ENCODE measurements at places on chromosomes 13 and 19.

DNA sequence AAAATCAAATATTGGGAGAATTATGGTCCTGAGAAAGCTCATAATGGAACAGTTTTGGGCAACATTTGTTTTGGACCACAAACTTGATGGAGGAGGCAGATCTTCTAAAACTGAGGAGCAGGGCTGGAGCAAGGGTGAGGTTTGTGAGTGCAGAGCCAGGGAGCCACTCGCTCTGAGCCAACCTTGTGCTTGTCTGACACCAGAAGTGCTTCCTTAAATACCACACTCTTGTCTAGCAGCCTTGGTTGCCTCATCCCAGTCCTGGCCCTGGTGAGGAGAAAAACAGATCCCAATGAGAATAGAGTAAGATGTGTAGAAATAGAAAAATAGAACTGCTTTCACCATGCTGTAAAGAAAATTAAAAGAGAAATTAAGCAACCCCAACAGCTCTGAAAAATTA lies 6.7 kb downstream of the ZNF317 start:
- DNase-seq = no peak

DNA sequence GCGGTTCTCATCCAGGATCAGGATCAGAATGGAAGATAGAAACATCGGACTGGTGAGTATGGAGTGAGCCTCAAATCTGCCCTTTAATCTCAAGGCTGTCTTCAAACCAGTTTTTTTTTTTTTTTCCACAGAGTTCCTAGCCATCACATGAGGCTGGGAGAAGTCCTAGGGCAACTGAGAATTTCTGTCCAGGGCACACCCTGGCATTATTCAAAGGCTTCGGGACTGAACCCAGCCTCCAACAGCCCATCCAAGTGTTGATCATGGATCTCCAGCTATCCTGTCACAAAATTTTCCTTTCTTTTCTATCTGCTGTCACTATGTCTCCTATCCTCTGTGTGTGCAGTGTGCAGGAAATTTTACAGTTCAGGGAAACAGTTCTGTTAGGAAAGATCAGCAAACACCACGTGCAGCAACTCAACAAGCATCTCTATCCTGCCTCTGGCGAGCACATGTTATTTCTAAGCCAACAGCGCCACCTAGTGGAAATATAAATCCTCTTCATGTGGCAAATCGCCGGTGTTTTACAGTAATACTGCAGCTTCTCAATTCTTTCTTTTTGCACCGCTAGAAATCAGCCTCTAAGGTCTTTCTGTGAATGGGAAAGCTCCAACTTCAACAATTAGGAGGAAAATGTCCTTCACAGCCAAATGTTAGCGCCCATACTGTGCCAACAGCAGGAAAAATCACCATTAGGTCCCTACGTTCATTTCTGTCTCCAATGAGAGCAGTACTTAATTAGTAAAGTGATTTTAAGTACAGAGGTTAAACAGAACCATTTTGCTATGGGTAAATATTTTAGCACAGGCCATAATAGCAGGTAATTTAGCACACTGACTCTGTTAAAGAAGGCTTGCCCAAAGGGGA lies 21.4 kb upstream of the ZNF181 start:
- no peak for DNase-seq

DNA sequence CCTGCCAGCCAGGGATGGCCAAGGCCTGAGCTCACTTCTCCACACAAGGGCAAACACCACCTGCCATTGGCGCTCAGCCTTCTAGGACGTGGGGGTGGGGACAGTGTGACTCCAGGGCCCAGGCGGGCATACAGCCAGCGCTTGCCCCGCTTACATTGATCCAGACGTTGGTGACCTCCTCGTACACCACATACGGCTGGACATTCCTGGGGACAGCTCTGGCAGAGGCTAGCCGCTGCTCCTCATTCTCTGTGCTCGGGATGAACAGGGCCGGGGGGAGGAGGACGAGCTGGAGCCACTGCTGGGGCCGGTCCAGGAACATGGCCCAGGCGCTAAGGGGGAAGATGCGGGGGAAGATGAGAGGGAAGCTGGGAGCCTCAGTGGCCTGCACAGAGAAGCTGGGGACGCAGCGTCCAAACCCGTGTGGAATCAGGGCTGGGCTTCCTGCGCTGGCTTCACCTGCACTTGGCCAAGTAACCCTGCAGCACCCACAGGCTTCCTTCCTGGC lies 25.1 kb upstream of the MYDGF start:
- no peak for DNase-seq

DNA sequence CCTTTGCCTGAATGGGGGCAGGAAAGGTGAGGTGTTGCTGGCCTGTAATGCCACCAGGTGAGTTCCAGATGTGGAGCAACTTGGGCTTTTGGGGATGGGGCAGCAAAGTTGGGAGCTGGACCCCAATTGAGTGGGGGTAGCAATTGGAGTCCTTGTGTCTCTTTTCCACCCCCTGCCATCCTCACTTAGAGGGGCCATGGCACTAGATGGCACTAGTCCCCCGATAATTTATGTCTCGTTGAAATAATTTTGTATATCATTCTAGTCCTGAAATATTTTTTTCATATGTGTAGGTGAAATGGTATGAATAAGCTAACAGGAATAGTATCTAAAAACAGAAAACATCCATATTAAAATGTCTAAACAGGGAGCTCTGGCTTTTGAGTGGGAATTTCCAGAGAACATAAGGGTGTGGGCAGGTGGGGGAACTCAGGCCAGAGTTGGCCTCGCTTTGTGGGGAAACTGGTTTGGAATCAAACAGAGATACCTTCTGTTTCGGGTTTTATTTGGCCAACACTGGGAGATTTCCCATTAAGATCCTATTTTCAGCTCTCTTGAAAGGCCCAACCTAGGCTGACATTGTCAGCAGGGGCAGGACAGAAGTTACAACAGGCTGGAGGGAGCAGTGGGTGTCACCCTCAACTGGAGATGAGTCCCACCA lies 3.4 kb downstream of the ZNF576 start:
- no peak for DNase-seq

GRCh38 chr19:16289594-16289993 lies 35.0 kb upstream of the KLF2 start:
- DNase-seq = no peak

DNA sequence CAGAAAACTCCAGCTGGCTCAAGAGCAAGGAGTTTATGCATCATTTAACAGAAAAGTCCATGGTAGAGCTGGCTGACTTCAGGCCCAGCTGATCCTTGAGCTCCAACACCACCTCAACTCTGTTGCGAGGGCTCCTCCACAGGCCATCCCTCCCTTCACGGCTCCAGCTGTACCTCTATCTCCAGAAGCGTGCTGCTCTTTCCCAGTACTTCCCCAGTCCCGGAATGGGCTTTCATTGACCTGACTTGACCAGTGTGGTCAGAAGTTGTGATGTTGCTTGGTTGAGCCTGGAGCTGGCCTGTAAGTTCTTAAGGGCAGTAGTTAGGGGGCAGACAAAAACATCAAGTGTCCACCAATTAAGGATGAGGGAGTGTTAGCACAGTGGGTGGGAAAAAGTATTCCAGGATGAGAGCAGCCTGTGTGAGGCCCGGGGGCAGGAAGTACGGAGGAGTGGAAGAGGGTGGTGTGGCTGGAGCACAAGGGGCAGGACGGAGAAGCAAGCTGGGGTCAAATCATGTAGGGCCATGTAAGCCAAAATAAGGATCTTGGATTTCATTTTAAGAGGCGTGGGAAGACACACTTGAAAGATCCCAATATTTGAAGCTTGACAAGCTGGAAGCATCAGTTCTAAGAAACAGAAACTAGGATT lies 24.0 kb downstream of the SKA3 start:
- DNase-seq = no peak

DNA sequence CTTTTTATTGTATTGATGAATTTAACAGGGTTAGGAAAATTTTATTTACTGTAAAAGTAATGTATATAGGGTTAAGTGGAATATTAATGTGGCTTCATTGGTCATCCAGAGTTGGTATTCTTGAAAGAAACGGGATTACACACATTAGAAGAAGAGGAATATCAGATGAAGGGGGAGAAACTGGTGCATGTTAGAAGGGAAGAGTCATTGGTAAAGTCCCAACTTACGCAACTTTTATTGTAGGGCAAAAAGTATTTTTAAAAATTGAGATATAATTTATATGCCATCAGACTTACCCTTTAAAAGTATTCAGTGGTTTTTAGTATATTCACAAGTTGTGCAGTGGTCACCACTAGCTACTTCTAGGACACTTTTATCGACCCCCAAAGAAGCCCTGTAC lies 47.3 kb downstream of the DNAJC3 start:
- no peak for DNase-seq

DNA sequence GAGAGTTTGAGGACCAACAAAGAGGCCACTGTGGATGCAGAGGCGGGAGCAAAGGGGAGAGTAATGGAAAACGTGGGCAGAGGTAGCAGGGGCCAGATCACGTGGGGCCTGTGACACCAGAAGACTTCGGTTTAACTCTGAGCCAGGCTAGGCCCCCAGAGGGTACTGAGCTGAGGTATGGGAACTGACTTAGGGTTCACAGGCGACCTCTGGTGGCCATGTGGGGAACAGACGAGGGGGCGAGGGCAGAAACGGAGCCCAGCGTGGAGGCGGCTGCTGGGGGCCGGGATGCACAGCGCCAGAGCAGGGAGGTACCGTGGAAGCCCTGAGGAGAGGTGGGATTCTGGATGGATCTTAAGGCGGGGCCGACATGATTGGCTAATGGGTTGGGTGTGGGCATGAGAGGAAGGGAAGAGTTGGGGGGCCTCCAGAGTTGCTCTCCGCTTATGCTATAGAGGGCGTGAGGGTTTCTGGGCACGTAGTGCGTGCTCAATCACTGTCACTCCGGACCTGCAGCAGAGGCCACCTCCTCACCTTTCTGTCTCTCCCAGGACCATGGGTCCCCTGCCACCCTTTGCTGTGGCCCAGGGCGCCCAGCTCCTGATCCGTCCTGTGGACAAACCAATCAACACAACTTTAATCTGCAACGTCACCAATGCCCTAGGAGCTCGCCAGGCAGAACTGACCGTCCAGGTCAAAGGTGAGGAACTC lies 13.7 kb downstream of the PVR start:
- peak; percentile 73 for DNase-seq

DNA sequence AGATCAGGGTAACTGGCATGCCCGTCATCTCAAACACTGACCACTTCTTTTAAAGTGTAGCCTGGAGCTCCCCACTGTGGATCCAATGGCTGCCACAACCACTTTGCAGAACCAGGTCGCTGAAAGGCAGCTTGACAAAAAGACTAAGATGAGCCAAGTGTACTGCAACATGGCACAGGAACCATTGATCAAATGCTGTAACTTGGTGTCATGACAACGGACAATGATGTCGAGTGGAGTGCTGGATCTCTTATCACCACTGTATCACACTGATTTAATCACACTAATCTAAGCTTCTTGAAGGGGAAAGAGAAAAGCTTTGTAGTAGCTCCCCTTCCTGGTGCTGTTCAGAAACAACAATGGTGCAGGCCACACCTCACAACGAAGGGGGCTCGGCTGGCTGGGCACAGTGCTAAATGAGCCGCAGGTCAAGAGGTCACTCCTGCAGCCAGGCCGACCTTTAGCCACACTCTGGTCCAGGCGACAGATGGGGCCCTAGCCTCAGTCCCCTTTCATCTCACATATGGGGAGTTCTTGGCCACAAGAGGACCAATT lies 2.2 kb upstream of the TNFRSF19 start:
- DNase-seq = no peak

GRCh38 chr13:20442798-20443381 lies 82.8 kb downstream of the CRYL1 start:
- DNase-seq = no peak

DNA sequence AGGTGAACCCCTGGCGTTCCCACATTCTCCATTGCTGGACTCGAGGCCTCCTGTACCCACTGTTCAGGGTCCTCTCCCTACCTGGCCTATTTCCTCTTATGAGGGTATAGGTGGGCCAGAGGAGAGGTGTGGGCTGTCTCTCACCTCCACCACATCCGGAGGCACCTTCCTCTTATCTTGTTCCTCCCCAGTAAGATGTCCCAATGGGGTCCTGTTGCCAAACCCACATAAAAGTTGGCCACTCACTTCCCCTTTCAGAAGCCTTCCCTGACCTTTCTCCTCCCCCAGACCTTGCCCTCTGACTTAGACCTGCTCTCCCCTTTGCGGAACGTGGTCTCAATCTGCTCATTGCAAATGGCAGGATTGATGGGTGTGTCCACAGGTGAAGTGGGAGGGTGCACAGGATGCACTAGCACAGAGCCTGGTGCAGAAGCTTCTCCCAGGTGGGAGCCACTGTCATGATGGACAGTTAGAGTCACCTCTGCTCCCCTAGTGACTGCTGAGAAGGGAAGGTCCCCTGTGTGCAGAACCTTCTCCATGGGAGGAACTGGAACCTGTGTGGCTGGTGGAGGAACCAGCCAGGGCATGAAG lies 1.3 kb downstream of the CYP4F3 start:
- DNase-seq = no peak

DNA sequence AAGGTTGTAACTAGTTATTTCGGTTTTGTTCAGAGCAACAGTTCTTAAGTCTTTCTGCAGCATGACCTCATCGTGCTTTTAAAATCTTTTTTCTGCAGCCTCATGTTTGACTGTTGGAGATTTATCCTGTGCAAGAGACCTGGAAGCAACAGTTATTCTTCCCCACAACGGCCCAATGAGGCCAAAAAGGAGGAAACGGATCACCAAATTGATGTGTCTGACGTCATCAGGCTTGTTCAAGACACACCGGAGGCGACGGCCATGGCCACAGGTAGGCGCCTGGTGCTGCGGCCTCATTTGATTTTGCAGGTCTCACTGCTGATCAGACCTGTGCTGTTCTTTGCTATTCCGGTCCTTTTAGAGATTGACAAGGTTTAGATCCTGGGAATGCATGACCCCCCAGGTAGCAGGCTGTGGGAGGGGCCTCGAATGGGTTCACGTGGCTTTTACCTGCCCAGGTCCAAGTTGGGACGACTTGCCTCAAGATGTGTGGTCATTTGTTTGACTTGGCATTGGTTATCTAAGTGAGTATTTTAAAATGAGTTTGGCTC lies 66.8 kb upstream of the MCF2L start:
- peak; percentile 70 for DNase-seq

DNA sequence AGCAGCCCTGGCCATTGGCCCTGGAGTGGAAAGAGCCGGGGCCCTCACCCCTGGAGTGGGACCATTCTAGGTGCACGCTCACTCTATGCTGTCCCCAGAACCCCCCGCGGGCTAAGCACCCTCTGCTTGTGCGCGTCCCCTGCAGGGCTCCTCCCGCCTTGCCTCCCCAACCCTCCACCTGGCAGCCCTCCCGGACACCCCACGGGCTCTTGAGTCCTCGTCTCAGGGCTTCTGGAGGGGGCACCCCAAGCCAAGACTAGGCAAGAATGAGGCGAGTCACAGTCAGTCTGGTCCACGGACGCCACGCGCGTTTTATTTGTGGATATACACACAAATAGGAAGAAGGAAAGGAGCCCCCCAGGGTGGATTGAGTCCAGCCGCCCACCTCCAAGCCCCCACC lies 7.0 kb upstream of the TMEM161A start:
- DNase-seq = no peak

- DNase-seq = no peak
Measured at GRCh38 chr13:78046331-78046730, 127.7 kb upstream of the EDNRB start.
